ENCODE measurements at places on chromosomes 6 and 20. TPM values are rescaled to one million over a fixed set of nuclear protein-coding genes. Genes with fewer than 3 reads are reported as not detected.

Gene XKR7
- total RNA-seq, result 0.25 TPM

Gene OXT
- 0.38 TPM for total RNA-seq

Gene C6orf141
- total RNA-seq, result 2.5 TPM

Gene CNBD2
- total RNA-seq, result 2.2 TPM

Gene BICRAL
- total RNA-seq, result 7.3 TPM

Gene PDE7B
- 0.56 TPM for total RNA-seq

DNA sequence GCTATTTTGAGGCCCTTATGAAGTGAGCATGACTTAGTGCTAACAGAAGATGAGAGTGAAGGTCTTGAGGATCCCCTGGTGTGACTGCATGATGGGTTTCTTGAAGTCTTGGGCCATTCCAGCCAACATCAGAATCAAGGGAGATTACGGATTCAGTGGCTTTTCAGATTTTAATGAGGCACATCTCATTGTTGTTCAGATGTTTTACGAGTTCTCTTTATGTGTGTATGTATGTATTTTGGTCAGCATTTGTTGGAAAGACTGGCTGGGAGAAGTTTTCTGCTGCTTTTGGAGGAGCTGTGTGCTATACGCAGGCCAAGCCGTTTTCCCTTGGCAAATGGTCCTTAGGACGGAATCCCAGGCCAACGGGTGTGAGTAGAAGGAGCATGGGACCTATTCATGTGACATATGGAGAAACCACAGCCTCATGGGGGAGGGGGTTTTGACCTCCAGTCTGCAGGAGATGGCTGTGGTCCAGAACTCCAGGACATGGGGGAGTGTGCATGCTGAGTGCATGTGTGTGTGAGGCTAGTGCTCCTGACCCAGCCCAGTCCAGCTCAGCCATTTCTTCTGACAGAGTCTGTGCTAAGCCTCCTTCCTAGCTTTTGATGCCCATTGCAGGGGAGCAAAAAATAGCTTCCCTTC lies 35.3 kb downstream of the CHMP4B start:
- no peak for DNase-seq

DNA sequence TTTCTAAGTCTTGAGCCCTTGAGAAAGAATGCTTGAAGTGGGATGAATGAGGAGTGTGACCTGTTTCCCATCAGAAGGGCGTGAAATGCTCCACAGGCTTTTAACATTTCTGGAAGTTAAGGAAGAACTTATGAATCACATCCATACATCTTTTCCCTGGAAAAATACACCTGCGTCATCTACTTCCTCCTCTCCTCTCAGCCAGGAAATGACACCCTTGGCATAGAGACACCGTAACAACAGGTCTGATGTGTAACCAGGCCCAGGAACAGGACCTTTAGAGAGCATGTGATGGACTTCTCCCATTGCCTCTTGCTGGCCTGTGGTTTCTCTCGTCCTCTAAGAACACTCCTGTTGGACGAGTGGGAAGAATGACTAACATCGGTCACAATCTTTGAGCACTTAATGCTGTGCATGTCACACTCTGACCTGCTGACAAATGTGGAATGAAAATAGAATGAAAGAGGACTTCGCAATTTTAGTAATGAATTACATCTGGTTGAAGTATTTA lies 28.5 kb upstream of the CITED2 start:
- no peak for DNase-seq

Gene EFCAB8
- 0.35 TPM for total RNA-seq

Gene CALHM4
- not detected for total RNA-seq

- DNase-seq, result no peak
Measured at GRCh38 chr6:52929321-52930164, 20.0 kb upstream of the GSTA3 start.

- DNase-seq, result no peak
Measured at GRCh38 chr20:45972500-45973183, 639 bp upstream of the ZNF335 start.

GRCh38 chr6:139270249-139270648 lies 21.5 kb downstream of the TXLNB start:
- no peak for DNase-seq

Gene TTK
- 0.12 TPM for total RNA-seq

- no peak for DNase-seq
Measured at GRCh38 chr6:22146931-22147701, 149.7 kb downstream of the PRL start.

DNA sequence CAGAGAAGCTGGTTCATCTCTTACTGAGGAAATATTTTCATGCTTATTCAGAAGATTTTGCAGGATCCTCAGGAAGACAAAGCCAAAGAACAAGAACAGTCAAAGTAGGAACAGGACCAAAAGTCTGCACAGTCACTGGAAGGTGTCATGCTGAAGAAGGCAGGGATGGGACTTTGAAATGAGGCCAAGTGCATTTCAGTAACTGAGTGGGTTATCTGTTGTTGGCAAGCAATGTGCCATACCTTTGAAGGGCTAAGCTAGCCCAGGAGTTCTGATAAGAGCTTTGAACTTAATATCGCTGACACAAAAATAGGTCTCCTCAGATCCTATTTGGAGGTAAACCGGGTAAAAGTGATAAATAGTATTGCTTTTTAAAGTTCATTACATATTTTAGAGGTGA lies 31.5 kb downstream of the SLC16A10 start:
- no peak for DNase-seq

Gene FRMD1
- not detected for total RNA-seq

GRCh38 chr6:56798163-56798562 lies 155.5 kb upstream of the DST start:
- DNase-seq, result no peak

- DNase-seq, result no peak
Measured at GRCh38 chr6:157144859-157145568, 178.3 kb downstream of the TMEM242 start.

- DNase-seq, result no peak
Measured at GRCh38 chr20:53816872-53817398, 223.3 kb upstream of the ZNF217 start.

GRCh38 chr6:169161572-169162167 lies 92.0 kb downstream of the THBS2 start:
- DNase-seq, result no peak

GRCh38 chr6:136763255-136763654 lies 29.0 kb downstream of the MAP3K5 start:
- no peak for DNase-seq

Measured in pancreas (tissue), 10 donors.